A549 treated with Mapracorat at 1 μM for 4 hours (cell line): ENCODE measurements at places on chromosomes 4 and X. TPM values are rescaled to one million over a fixed set of nuclear protein-coding genes. Genes with fewer than 3 reads are reported as not detected.

HS6ST2 gene
- total RNA-seq = 0.05 to 0.09 TPM (median 0.06 TPM) in 4 of 5 replicates, not detected in the other

PAGE5 gene
- not detected in 5 replicates for total RNA-seq

NXF2B gene
- total RNA-seq = not detected in 5 replicates

GLUD2 gene
- 1.8 to 2.8 TPM (median 2.4 TPM) in 5 replicates for total RNA-seq

JADE3 gene
- 11.0 to 13.4 TPM (median 12.1 TPM) in 5 replicates for total RNA-seq

SLC6A14 gene
- not detected in 5 replicates for total RNA-seq

SPATA4 gene
- 0.12 to 0.31 TPM (median 0.27 TPM) in 5 replicates for total RNA-seq

HSFX3 gene
- total RNA-seq = not detected in 5 replicates

PF4V1 gene
- not detected in 5 replicates for total RNA-seq

PPEF2 gene
- total RNA-seq = not detected in 5 replicates
